ENCODE measurements at places on chromosomes 5 and 9.

DNA sequence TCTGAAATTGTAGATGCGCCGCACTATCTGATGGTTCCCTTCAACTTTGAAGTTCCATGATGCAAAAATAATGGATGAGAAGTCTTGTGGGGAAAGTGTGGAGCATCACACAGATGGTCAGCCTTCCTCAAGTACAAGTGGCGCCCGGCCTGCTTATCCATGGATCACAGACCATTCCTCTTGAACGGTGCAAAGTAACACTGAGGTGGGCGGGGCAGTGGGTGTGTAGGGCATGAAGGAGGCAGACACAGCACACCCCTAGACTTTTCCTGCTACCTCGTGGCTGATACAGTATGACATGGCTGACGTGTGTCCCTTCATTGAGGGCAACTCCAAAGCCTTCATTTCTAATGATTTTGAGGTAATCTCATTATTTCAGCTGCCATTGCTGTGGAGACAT is 2.5 kb upstream of the GNG10 start:
- no peaks in the 10 kb centered on the region for H3K27me3 ChIP-seq
- peaks cover 13% of the 10 kb centered on the region for H3K4me1 ChIP-seq
- DNase-seq: no peak
- no peak overlapping the region for H3K4me3 ChIP-seq

- no peak overlapping the region for H3K4me3 ChIP-seq
- H3K36me3 ChIP-seq: peaks cover 7% of the 10 kb centered on the region
- no peak for DNase-seq
- H3K27me3 ChIP-seq: no peaks in the 10 kb centered on the region
- H3K27ac ChIP-seq: no peak overlapping the region
Measured at GRCh38 chr5:134603059-134603458, 29.6 kb downstream of the SAR1B start.

DNA sequence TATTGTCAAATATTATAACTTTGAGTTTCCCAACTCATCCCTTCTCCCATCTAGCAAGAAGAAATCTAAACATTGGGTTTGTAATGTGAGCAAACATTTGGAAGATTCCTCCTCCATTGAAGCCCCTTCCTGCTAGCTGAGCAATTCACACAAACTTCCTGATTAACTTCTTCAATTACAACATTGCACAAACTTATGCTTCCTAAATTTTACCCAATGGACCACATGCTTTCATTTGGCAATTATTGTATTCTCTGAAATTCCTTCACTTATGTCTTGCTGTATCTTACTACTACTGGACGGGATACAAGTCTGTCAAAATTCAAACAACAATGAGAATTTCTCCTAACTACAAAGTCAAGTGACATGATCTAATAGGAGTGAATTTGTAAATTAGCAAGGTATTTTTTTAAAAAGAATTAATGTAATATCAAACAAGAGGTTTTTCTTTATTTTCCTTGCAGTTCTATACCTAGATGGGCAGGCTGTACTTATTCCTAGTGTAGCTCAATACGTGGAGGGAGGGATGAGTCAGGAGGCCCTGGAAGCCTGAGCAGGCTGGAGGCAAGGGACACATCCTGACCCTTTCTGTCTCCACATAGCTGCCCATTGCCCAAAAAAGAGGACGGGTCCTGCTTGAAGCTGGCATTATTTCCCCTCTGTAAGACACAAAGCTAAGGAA is 11.8 kb upstream of the IFNW1 start:
- H3K36me3 ChIP-seq: no peaks in the 10 kb centered on the region
- H3K27me3 ChIP-seq: no peaks in the 10 kb centered on the region
- no peaks in the 10 kb centered on the region for H3K4me1 ChIP-seq
- H3K4me3 ChIP-seq: no peak overlapping the region
- no peak overlapping the region for H3K27ac ChIP-seq

GRCh38 chr5:129118405-129118804 is 23.9 kb downstream of the ISOC1 start:
- no peaks in the 10 kb centered on the region for H3K4me1 ChIP-seq
- no peak for DNase-seq
- no peaks in the 10 kb centered on the region for H3K36me3 ChIP-seq
- no peak overlapping the region for H3K4me3 ChIP-seq
- H3K27ac ChIP-seq: no peak overlapping the region
- no peaks in the 10 kb centered on the region for H3K27me3 ChIP-seq

DNA sequence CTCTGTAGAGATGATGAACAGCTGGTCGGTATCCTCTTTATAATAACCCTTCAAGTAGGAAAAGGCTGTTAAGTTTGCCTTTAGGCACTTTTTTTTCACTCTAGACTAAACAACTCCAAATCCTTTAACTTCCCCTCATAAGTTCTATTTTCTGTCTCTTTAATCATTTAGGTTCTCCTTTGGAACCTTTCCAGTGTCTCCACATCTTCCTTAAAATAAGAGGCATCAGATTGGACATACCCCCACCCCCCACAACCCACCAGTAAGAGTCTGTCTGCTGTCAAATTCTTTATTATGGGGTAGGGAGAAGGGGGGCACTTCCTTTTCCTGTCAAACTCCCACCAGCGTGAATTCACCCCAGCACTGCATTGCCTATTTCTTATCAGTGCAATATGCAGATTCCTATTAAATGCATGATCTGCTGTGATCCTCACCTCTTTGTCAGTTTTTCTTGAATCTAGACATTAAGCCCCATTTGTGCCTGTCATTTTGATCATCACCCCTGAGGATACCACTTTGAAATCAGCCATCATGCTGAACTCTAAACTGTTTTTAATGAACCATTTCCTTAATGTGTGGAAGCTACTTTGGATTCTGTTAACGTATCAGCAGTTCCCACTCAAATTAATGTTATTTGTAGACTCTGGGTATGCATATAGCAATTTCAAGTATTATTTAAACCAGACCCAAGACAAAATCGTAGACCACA is 212.2 kb downstream of the PDZD2 start:
- H3K36me3 ChIP-seq: no peaks in the 10 kb centered on the region
- no peak overlapping the region for H3K27ac ChIP-seq
- H3K27me3 ChIP-seq: no peaks in the 10 kb centered on the region
- no peak overlapping the region for H3K4me3 ChIP-seq
- H3K4me1 ChIP-seq: peaks cover 14% of the 10 kb centered on the region
- DNase-seq: no peak
